ENCODE measurements at places on chromosomes 7 and 10.

DNA sequence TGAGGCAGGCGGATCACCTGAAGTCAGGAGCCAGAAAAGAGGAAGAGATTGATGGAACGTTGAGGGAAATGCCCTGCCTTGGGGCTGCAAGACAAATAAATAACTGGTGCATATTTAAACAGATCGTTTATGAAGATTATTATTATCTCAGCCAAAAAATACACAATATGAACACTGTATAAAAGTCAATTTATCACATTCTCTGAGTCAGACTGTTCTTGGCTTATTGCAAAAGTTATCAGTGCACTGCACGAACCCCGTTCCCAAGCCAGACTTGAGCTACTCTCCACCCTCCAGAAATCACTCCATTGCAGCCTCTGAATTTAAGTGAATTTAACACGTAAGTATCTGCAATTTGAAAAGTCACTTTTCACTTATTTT, 1.6 kb downstream of the DNMBP start:
- DNase-seq, result no peak

- no peak for DNase-seq
Measured at GRCh38 chr7:150434240-150434639, 16.2 kb upstream of the GIMAP8 start.

GRCh38 chr10:31851216-31851615, 77.4 kb downstream of the ARHGAP12 start:
- DNase-seq, result no peak

- peak; percentile 9 for DNase-seq
Measured at GRCh38 chr7:84912993-84913635, 273.7 kb downstream of the SEMA3D start.

- peak; percentile 63 for DNase-seq
Measured at GRCh38 chr7:129298268-129298893, 73.6 kb downstream of the AHCYL2 start.

DNA sequence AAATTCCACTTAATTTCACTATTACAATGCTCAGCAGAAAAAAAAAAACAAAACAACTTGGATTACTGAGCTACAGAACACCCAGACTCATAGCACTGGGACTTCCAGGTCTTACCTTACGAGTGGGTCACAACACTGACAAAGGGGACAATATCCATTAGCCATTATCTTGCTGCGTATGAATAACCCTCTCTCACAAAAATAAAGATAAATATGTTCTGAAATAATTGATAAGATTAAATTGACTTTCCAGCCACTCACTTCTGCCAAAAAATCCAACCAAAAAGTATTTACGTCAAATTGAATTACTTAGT, 128.7 kb downstream of the PKD1L1 start:
- no peak for DNase-seq

- DNase-seq, result no peak
Measured at GRCh38 chr7:19964246-19964645, 190.8 kb upstream of the TMEM196 start.
